ENCODE measurements at places on chromosomes 6 and 20. TPM values are rescaled to one million over a fixed set of nuclear protein-coding genes. Genes with fewer than 3 reads are reported as not detected.

WFDC8 gene
- total RNA-seq = not detected

NHSL1 gene
- 19.5 TPM for total RNA-seq

C6orf163 gene
- 17.1 TPM for total RNA-seq

ABHD16B gene
- not detected for total RNA-seq

SIRPG gene
- total RNA-seq = not detected

SEC23B gene
- 31.9 TPM for total RNA-seq

ASIP gene
- total RNA-seq = not detected

C4A gene
- total RNA-seq = 3.6 TPM

DNA sequence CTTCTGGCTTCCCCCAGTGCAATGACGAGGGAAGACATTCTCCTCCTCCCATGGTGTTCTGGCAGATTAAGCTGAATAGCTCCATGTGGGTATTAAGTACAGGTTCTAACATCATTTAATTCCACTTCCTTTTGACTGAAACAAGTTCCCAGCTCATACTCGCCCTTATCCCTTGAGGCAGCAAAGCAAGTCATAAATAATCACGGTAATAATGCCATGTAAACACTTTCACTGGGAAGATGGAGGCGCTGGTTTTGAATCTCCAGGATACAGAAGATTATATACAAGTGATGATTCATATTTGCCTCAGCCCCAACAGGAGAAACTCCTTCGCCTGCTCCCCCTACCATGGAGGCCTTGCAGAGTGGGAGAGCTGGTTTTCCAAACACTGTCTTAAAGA, 141.3 kb downstream of the PXDC1 start:
- peak; percentile 35 for DNase-seq

DNA sequence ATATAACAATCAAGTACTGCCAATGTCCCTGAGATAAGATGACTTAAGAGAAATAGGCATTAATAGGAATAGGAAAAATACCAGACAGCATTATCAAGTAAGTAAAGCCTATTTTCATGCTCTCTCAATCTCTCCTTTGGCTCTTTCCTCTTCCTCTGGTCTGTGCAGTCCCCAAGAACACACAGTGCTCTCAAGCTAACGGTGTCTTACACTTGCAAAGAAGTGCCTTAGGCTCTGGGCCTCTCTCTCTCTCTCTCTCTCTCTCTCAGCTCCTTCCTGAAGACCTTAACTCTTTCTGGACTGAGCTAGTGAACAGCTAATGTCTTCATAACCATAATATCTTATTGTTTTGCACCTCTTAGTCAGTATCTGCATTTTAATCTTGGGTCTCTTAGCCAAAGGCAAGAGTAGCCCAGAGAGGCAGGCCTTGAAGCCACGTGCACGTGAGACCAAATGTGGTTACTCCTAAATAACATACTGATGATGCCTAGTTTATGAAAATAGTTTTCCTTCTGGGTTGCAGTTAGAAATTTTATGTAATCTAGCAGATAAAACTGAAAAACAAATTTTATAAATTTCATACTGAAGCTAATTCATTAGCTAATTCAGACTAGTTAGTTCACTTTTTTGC, 70.8 kb downstream of the TPD52L1 start:
- no peak for DNase-seq

- DNase-seq = no peak
Measured at GRCh38 chr6:20183706-20184105, 28.6 kb downstream of the MBOAT1 start.

GRCh38 chr6:109510358-109510757, 27.3 kb upstream of the ZBTB24 start:
- no peak for DNase-seq

GRCh38 chr6:139029470-139030227, 1.1 kb downstream of the ABRACL start:
- no peak for DNase-seq

GRCh38 chr6:46704562-46704961, 16.9 kb downstream of the TDRD6 start:
- peak; percentile 3 for DNase-seq

DNA sequence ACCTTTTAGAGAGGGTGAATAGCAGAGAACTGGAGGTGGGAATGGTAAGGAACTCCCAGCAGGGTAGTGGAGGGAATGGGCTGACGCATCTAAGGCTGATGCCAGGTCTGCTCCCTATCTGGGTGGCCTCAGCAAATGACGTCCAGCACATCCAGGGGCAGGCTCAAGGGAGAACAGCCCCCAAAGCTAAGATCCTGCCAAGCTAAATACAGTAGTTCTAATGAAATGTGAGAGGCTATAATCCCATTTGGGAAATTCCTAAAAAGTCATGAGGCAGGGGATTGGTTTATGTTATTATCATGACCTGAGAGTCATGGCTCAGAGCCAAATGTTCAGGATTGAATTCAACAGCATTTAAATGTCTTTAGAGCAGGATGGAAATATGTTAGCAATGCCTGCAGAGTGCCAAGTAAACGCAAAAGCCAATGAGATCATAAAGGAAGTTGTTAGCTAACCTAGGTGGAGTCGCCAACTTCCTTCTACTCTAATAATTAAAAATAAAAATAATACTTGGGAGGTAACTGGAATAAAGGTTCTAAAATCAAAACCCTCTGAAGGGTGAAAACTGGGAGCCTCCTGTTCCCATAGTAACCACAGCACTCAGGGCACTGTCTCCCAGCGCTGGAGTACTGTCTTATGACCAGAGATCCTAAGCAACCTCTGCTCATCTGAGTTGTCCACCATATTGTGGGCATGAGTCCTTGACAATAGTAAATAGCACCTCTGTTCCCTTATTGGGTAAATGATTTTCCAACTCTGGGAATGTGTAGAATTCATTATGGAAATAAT, 34.8 kb downstream of the IYD start:
- DNase-seq = peak; percentile 84

DNA sequence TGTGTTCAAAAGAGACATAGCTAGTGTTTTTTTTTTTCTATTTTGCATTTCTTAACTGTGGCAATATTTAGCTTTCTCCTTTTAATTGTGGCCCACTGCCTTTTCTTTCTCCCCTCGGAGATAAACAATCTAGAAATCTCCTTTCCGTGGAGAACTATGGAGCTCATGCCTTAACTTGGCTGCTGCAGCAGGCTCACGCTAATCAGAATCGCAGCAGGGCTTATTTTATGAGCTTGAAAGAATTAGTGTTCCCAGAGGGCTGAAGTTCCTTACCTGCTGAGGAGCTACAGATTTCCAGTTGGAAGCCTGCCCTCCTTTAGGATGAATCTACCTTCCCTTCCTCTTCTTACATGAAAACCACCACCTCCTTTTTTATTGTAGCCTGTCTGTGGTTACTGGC, 35.6 kb downstream of the CTNNBL1 start:
- DNase-seq = no peak

- no peak for DNase-seq
Measured at GRCh38 chr6:13593103-13593502, 18.7 kb downstream of the SIRT5 start.

GRCh38 chr20:1718604-1719384, 61.2 kb upstream of the SIRPG start:
- DNase-seq = no peak

DNA sequence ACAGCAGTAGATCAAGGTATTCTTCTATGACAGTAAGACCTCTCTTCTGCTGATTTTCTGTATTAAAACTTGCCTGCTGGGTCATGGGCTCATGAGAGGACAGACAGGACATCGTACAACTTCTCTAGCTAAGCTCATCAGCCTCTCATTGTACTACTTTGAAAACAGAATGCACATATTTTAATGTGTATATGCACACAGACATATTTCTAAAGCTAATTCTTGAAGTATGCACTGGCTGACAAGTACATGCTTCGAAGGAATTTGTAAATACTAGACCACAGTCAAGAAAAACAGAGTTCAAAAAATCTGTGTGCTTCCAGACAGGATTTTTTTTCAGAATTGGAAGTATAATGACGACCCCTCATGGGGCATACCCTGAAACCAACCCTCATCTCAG, 81.7 kb upstream of the CD83 start:
- no peak for DNase-seq

DNA sequence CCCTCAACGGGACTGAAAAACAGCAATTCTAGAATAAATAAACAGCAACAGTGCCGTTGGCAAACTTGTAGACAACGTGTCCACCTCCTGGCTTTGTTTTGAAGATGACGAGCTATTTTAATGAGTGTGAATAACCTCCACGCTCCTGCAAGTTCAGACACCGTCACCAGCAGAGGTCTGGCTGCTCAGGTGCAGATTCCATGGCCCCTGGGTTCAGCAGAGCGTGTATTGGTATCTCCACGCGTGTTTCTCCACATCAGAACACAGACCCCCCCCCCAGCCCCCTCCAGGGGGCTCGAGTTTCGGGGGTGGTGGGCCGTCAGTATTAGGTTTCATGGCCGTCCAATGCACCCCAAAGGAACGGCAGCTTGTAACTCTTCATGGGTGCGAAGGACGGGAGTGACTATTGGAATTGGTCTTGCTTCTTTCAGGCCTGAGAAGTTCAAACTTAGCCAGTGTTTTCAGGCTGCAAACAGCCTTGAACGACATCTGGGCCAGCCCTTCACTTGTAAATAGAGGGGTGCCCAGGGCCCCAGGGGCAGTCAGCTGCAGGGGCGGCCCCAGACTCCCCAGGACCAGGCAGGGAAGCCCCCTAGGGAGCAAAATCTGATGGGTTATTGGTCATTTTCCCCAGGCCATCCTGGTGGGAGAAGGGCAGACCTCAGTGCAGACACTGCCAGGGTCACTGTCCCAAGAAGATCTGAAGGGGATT, 308.6 kb downstream of the TAF4 start:
- DNase-seq = no peak

DNA sequence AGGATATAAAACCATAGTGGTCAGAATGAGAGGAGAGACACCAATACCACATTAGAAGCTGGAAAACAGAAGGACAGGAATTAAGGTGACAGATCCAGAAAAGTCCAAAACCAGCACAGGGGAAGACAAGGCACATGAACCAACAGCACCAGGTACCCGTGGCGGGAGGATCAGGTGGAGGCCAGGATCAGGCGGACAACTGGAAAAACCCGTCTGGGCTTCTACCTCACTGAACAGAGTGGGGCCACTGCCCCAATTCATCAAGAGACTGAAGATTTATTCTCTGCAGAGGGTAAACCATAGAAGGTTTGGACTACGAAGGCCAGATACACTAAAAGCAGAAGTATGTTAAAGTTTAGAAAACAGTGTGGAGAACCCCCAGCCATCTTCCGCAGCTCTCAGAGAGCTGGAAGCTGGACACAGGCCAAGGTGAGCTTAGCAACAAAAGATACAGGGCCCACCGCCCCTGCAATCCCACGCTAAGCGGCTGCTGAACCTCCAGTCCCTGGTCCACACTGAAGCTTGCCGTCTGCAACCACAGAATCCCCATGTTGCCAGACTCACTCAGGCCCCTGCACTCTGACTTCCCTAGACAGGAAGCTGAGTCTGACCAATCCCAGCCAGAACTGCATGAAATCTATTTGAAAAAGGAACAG, 29.9 kb downstream of the ABHD12 start:
- DNase-seq = no peak

GRCh38 chr6:153790048-153790447, 249.0 kb upstream of the OPRM1 start:
- no peak for DNase-seq

DNA sequence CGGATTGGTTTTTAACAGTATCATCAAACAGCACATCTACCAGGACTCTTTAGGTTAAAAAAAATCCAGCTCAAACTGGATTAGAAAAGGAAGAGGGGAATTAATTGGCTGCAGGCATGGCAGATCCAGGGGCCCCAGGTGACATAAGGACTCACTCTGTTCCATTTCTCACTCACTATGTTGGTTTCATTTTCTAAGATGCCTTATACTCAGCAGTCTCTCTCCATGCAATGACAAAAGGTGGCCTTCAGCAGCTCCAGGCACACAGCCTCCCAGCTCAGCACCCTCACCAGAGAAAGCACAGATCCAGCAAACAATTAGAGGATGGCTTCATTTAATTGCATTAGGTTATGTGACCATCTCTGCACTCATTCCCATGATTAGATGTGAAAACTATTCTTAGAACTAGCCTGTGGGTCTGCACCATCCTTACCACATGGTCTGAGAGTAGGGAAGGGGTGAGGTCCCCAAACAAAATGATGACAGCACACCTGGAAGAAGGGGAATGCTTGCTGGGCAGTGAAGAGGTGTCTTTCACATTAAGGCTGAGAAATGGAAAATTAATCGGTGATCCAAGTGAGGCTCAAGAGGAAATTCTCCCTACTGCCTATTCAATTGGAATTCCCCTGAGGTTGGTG, 243.1 kb downstream of the CDH26 start:
- DNase-seq = no peak

- DNase-seq = no peak
Measured at GRCh38 chr6:142518126-142518525, 216.3 kb downstream of the ADGRG6 start.

Measured in urinary bladder (tissue), 4 donors.